ENCODE measurements at places on chromosomes 3 and 15. TPM values are rescaled to one million over a fixed set of nuclear protein-coding genes. Genes with fewer than 3 reads are reported as not detected.

The GOLGA6B gene
- total RNA-seq = not detected

The RASGRP1 gene
- not detected for total RNA-seq

GRCh38 chr3:111577798-111578685 lies 17.1 kb downstream of the ZBED2 start:
- no peaks in the 10 kb centered on the region for H3K4me1 ChIP-seq
- H3K36me3 ChIP-seq = no peaks in the 10 kb centered on the region
- no peaks in the 10 kb centered on the region for H3K27me3 ChIP-seq
- H3K4me3 ChIP-seq = no peak overlapping the region

DNA sequence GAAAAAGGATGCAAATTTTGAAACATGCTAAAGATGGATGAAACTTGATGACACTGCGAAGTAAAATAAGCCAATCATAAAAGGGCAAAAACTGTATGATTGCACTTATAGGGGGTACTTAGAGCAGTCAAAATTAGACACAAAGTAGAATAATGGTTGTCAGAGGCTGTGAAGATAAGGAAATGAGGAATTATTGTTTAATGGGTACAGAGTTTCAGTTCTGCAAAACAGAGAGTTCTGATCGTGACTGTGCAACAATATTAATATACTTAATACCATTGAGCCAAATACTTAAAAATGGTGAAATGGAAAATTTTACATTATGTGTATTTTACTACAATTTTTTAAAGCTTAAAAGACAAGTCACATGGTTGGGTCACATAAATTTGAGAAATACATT lies 35.1 kb downstream of the UBE3A start:
- no peaks in the 10 kb centered on the region for H3K4me1 ChIP-seq
- H3K36me3 ChIP-seq = no peaks in the 10 kb centered on the region
- no peak overlapping the region for H3K4me3 ChIP-seq

DNA sequence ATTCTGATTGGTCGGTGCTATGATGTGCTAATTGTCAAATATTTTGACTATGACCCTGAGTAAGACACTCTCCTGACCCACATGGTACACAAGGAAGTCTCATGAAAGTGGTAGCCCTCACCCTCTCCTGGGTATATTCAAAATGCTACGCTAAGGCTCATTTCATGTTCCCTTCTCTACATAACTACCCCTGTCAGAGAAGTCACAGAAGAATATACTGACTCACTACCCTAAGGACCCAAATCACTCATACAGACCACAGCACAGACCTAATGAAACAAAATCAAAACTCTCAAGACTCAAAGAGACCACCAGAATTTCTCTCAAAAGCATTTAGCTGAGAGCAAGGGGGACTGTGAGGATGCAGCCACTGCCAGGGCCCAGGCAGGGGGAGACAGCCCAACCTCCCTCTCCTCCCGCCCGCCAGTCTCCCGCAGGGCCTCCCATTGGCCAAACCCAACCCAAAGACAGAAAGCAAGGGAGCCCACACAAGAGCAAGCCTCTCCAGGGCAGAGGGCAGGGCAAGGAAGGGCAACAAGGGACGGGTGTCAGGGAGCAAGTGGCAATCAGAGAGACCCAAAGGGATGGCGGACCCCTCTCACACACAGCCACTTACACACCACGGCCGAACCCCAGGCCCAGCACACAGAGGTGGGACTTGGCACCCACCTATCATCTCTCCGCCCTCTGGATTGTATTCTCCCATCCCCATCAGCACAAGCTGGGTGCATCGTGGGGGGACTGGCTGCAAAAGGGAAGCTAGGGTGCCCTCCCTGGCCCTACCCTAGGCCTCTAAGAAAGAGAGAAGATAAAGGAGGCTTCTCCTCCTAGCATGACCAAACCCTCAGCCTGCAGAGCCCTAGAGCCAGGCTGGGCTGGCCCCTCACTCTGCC lies 41.6 kb downstream of the MEGF11 start:
- DNase-seq = no peak
- H3K4me3 ChIP-seq = no peak overlapping the region
- no peaks in the 10 kb centered on the region for H3K4me1 ChIP-seq
- no peaks in the 10 kb centered on the region for H3K27me3 ChIP-seq
- no peak overlapping the region for H3K27ac ChIP-seq

DNA sequence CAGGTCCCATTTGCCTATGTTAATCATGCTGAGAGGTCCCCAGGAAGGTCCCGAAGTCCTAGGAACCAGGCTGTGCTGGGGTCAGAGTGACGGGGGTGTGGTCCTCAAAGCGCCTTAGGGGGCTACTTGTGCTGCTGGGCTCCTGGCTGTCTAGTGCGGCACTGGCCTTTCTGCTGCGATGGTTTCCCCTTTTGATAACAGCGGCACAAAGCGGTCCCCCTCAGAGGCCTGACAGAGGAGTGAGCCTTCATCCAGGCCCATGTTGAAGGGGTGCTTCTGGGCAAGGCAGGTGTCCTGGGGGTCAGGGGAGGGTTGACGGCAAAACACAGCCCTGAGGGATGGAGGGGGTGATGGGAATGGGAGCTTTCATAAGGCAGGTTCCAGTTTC lies 68.8 kb downstream of the HMCES start:
- H3K36me3 ChIP-seq = no peaks in the 10 kb centered on the region
- H3K4me1 ChIP-seq = peaks cover 5% of the 10 kb centered on the region
- no peaks in the 10 kb centered on the region for H3K27me3 ChIP-seq
- no peak for DNase-seq
- no peak overlapping the region for H3K27ac ChIP-seq
- no peak overlapping the region for H3K4me3 ChIP-seq

DNA sequence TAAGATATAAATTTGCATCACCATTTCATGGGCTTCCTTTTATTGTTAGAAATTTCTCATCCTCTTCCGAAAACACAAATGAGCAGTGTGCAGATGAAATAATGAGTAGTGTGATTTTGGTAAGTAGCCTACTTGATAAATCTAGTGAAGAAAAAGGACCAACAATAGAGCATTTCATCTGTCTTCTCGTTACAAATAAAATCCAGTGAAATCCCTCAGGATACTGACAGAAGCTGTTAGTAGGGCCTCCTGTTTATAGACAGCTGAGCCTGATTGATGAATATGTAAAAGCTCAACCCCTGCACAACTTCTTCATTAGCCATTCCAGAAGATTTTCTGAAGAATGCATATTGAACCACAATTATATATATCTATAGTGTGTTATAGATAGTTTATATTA lies 363.7 kb upstream of the EPHA6 start:
- H3K36me3 ChIP-seq = no peaks in the 10 kb centered on the region
- no peaks in the 10 kb centered on the region for H3K27me3 ChIP-seq
- H3K4me3 ChIP-seq = no peak overlapping the region
- DNase-seq = no peak
- H3K27ac ChIP-seq = no peak overlapping the region
- no peaks in the 10 kb centered on the region for H3K4me1 ChIP-seq

- no peak overlapping the region for H3K27ac ChIP-seq
- no peaks in the 10 kb centered on the region for H3K36me3 ChIP-seq
- DNase-seq = no peak
- no peaks in the 10 kb centered on the region for H3K27me3 ChIP-seq
- no peaks in the 10 kb centered on the region for H3K4me1 ChIP-seq
- H3K4me3 ChIP-seq = no peak overlapping the region
Measured at GRCh38 chr3:142278451-142278850, 53.1 kb upstream of the GK5 start.

DNA sequence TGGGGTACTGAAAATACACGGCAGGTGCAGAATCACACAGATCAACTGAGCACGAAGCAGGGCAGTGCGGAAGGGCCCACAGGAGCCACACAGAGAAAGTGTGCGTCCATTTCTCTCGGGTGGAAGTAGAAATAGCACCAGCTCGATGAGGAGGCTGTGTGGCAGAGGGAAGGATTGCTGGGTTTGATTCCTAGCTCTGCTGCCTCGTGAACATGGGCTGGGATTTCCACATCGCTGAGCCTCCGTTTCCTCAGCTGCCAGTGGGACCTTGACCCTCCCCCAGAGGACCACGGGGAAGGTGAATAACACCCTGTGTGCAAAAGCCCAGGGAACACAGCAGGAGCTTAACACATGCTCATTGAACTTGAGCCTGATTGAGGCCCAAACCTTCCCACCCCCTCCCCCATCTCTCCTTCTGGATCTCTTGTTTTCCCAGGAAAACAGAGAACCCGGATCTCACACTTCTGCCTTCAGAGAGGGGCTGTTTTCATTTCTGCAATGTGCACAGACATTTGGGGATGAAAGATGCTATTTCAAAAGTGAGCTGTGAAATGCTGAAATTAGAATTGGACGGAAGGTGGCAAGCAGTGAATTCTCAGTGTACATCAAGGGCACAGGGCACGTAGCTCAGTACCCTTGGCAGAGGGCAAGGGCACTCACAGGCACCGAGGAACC lies 38.4 kb downstream of the ABTB1 start:
- no peaks in the 10 kb centered on the region for H3K36me3 ChIP-seq
- H3K4me3 ChIP-seq = no peak overlapping the region
- no peak overlapping the region for H3K27ac ChIP-seq
- no peak for DNase-seq

GRCh38 chr3:48463703-48464102 lies 17.2 kb downstream of the ATRIP start:
- no peaks in the 10 kb centered on the region for H3K36me3 ChIP-seq
- H3K27me3 ChIP-seq = no peaks in the 10 kb centered on the region
- no peak for DNase-seq
- H3K27ac ChIP-seq = no peak overlapping the region
- no peak overlapping the region for H3K4me3 ChIP-seq
